Activated naive CD4-positive, alpha-beta T cell treated with anti-CD3 and anti-CD28 coated beads for 36 hours (primary cell): ENCODE measurements at places on chromosomes 3 and 15. TPM values are rescaled to one million over a fixed set of nuclear protein-coding genes. Genes with fewer than 3 reads are reported as not detected.

- H3K36me3 ChIP-seq: no peaks in the 10 kb centered on the region
- H3K27me3 ChIP-seq: no peaks in the 10 kb centered on the region
- no peak overlapping the region for H3K27ac ChIP-seq
- no peak for DNase-seq
Measured at GRCh38 chr15:48315041-48315440, 16.2 kb upstream of the DUT start.

SLC24A5 gene
- total RNA-seq: not detected

ATG7 gene
- 25.9 TPM for total RNA-seq

MUC13 gene
- total RNA-seq: not detected
